ENCODE measurements at places on chromosomes 11 and 22.

GRCh38 chr11:33894398-33894746 is 2.5 kb upstream of the LMO2 start:
- DNase-seq, result no peak
- H3K27ac ChIP-seq, result peak overlapping the region; percentile 90
- H3K27me3 ChIP-seq, result peaks cover 81% of the 10 kb centered on the region
- H3K4me1 ChIP-seq, result peaks cover 22% of the 10 kb centered on the region
- peak overlapping the region; percentile 93 for H3K4me3 ChIP-seq
- no peaks in the 10 kb centered on the region for H3K36me3 ChIP-seq

DNA sequence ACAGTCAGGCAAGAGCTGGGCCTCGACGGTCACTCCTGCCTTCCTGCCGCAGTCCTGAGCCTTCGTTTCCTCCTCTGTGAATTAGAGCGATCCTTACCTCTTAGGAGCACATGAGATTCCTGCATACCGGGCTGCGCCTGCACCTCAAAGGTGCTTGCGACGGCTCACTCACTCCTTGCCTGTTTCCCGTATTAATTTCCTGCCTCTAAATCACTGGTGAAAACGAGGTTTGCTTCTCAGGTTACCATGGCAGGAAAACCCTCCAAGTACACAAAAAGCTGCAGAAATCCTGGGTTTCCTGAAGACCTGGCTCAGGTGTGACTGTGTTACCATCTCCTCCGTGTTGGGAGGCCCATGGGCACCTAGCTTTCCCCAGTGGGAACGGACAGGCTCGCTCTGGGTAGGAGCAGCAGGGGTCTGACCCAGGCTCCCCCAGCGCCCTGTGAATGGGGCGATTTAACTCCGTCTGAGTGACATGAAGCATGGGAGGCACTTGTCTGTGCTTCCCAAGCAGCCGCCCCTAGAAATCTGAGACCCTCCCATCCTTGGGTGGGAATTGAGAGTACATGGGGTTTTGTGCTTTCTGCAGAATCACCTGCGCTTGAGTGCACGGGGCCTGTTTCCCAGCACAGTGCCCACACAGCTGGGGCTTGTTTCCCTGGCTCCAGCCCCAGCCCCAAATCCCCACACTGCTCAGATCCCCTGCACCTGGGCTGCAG is 64.8 kb downstream of the PHF21B start:
- H3K36me3 ChIP-seq, result no peaks in the 10 kb centered on the region
- no peak for DNase-seq
- H3K27me3 ChIP-seq, result peaks cover 21% of the 10 kb centered on the region
- no peaks in the 10 kb centered on the region for H3K4me1 ChIP-seq
- H3K4me3 ChIP-seq, result no peak overlapping the region

DNA sequence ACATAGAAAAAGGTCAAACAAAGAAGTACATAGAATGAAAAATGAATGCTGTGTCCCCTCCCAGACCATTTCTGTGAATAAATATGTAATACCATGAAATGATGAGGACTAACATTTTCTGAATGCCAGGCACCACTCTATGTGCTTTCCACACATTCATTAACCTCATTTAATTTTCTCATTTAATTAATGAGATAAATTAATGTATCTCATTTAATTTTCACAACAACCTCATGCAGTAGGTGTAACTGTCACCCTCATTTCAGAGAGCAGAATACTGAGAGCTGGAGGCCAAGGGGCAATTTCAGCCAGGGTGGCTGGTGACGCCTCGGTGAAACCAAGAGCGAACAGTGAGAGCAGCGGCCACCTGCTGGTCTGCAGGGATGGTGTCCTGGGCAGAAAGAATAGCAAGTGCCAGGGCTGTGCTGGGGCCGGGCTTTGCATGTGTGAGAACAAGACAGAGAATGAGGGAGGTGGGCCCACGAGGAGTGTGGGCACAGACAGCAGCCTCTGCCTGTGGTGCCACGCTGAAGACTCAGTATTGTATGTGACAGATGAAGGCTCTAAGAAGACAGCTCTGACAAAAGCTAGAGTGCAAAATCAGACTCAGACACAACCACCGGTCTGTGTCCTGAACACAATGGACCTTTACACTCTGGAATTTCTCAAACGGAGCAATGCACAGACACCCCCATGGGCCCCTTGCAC is 1.8 kb upstream of the SERPIND1 start:
- H3K4me3 ChIP-seq, result no peak overlapping the region
- H3K27ac ChIP-seq, result no peak overlapping the region
- DNase-seq, result no peak
- H3K36me3 ChIP-seq, result no peaks in the 10 kb centered on the region
- H3K4me1 ChIP-seq, result peaks cover 11% of the 10 kb centered on the region

DNA sequence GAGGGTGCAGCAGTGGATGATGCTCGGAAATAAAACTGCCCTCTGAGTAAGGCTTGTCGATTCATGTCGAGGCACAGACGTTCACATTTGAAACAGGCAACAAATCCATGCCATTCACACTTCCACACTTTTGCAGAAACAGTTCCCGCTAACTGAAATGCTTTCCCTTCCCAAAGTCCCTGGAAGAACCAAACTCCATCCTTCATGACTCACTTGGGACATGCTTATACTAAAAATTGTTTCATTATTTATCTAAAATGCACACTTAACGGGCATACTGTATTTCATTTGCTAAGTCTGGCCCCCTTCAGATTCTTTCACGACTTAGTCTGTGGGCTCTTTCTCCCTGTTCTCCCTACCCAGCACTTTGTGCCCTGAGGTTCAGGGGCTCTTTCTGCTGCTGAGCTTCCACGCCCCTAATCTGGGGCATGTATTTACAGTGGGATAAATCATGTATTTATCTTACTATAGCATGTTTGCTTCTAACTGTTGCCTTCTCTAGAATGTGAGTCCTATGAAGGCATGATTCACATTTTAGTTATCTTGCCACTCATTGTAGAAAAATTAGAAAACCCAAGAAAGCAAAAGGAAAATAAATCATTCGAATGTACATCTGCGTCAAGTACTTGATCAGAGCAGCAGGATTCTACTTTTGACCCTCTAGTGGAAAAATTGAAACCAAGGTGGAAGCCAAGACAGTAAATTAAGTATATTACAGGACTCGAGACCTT is 12.5 kb downstream of the SCGB1A1 start:
- no peaks in the 10 kb centered on the region for H3K27me3 ChIP-seq
- no peak overlapping the region for H3K4me3 ChIP-seq
- no peak overlapping the region for H3K27ac ChIP-seq

DNA sequence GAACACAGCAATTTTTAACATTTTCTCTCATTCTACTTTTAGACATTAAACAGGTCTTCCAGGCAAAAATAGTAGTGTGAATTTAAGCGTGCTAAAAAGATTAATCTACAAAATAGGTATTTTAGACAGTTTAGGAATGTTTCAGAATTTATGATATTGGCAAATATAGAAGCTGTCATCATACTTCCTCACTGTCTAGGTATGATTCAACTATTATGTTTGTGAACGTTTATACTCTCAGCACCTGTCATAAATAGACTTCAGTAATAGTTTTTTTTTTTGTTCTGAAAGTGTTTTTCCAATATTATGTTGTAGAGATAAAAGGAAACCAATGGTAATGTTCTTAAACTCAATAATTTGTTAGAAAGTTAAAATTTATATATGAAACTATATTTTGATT is 103.0 kb downstream of the ARHGAP42 start:
- H3K4me3 ChIP-seq, result no peak overlapping the region
- no peak for DNase-seq
- no peaks in the 10 kb centered on the region for H3K4me1 ChIP-seq
- no peaks in the 10 kb centered on the region for H3K36me3 ChIP-seq
- no peaks in the 10 kb centered on the region for H3K27me3 ChIP-seq
- H3K27ac ChIP-seq, result no peak overlapping the region

- H3K4me3 ChIP-seq, result no peak overlapping the region
- no peak overlapping the region for H3K27ac ChIP-seq
- DNase-seq, result no peak
- no peaks in the 10 kb centered on the region for H3K36me3 ChIP-seq
- peaks cover 5% of the 10 kb centered on the region for H3K27me3 ChIP-seq
Measured at GRCh38 chr22:27594474-27595134, 207.0 kb downstream of the MN1 start.

- H3K27ac ChIP-seq, result peak overlapping the region; percentile 63
- H3K4me1 ChIP-seq, result peaks cover 2% of the 10 kb centered on the region
- no peaks in the 10 kb centered on the region for H3K27me3 ChIP-seq
- no peak for DNase-seq
- H3K36me3 ChIP-seq, result peaks cover 16% of the 10 kb centered on the region
Measured at GRCh38 chr11:10778217-10778970, 27.3 kb downstream of the CTR9 start.

- peaks cover 70% of the 10 kb centered on the region for H3K4me1 ChIP-seq
- no peak overlapping the region for H3K4me3 ChIP-seq
- peaks cover 3% of the 10 kb centered on the region for H3K27me3 ChIP-seq
- H3K36me3 ChIP-seq, result peaks cover under 1% of the 10 kb centered on the region
- no peak for DNase-seq
Measured at GRCh38 chr11:114082415-114082748, 22.9 kb downstream of the ZBTB16 start.

- H3K36me3 ChIP-seq, result no peaks in the 10 kb centered on the region
- peaks cover 3% of the 10 kb centered on the region for H3K27me3 ChIP-seq
- H3K4me3 ChIP-seq, result peak overlapping the region; percentile 66
- H3K4me1 ChIP-seq, result peaks cover 29% of the 10 kb centered on the region
Measured at GRCh38 chr22:32723643-32724042, 77.9 kb upstream of the TIMP3 start.

- peak overlapping the region; percentile 96 for H3K27ac ChIP-seq
- peaks cover 17% of the 10 kb centered on the region for H3K4me1 ChIP-seq
- DNase-seq, result peak; percentile 15
- no peaks in the 10 kb centered on the region for H3K27me3 ChIP-seq
- H3K4me3 ChIP-seq, result peak overlapping the region; percentile 36
Measured at GRCh38 chr11:13868710-13869397, 93.7 kb upstream of the SPON1 start.

DNA sequence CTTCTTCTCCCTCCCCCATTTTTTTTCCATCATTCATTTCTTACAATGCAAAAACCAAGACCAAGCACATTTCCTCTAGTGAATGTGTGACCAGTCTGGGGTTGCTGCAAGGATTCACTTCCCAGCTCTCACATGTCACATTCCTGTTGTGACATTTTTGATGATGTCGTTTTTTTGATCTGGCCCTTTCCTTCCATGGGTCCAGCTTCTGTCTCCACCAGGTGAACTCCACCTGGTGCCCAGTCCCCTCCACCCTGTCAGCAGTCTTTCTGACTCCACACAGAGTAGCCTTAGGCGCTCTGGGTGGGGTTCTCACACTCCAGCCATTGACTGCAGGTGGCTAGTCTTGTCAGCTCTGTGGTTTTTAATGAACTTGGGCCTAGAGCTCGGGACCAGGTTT is 15.6 kb downstream of the PANX1 start:
- no peak overlapping the region for H3K27ac ChIP-seq
- peaks cover 58% of the 10 kb centered on the region for H3K4me1 ChIP-seq
- H3K36me3 ChIP-seq, result peaks cover 4% of the 10 kb centered on the region
- H3K4me3 ChIP-seq, result no peak overlapping the region
- DNase-seq, result no peak

GRCh38 chr11:78270971-78271370 is 82.3 kb downstream of the USP35 start:
- H3K4me1 ChIP-seq, result peaks cover 3% of the 10 kb centered on the region
- H3K27ac ChIP-seq, result no peak overlapping the region
- no peak for DNase-seq
- no peak overlapping the region for H3K4me3 ChIP-seq
- peaks cover 4% of the 10 kb centered on the region for H3K36me3 ChIP-seq

DNA sequence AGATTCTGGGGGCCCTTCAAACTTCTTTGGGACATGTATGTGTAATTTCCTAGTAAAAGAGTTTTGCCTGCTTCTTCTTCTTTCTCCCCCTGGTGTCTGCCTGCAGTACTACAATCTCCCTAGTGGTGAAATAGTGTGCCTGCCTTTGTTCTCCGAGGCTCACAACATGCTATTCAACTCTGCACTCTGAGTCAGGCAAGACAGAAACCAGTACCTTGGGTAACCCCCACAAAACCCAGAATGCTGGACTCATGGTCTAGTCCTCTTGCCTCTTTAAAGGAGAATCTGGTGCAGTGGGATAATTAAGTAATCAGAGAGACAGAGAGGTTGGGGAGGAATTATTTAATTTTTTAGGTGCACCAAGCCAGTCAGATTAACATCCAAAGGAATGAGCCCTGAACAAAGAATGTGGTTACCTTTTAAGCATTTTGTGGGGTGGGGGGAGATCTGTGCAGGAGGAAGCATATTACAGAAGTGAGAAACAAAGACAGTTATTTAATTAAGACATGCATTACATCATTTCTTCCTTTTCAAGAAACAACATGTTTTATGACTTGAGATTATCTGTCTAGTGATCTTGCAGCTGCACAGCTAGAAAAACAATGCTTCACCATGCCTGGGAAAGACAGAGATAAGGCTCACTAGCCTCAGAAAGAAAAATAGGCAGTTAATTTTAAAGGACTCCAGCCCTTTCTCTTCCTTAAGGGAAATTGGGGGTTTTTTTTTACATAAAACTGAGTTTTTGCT is 11.0 kb upstream of the MS4A6A start:
- peak; percentile 9 for DNase-seq
- H3K27ac ChIP-seq, result no peak overlapping the region
- H3K36me3 ChIP-seq, result no peaks in the 10 kb centered on the region
- H3K4me1 ChIP-seq, result peaks cover 5% of the 10 kb centered on the region
- H3K27me3 ChIP-seq, result peaks cover 32% of the 10 kb centered on the region

- H3K27me3 ChIP-seq, result peaks cover 34% of the 10 kb centered on the region
- H3K27ac ChIP-seq, result no peak overlapping the region
- no peak overlapping the region for H3K4me3 ChIP-seq
Measured at GRCh38 chr11:36121054-36121453, 168.2 kb downstream of the COMMD9 start.

DNA sequence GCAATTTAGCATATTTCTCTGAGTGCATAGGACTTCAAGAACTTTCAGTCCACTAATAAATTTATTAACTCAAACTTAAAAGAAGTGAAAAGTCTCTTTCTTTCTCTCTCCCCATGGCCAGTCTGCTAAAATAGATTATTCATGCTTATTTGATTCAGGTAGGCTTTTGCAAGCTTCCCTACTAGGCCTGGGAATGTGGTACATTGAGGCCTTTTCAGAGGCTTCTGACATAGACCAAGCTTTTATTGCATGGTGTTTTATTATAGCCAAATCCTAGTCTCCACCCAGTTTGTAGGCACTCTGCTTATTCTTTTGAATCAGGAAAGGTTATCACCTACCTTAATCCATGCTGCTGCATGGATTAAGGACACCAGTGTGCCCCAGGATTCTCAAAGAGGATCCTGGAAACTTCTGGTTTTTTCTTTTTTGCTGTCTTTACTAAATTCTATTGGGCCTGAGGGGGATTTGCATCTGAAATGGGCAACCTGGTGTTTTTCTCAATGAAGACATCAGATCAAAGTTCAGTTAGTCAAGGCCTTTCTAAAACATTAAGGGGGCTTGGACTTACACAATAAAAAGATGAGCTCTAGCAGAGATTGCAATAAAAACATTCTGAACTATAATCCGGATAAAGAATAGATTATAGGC is 92.2 kb downstream of the ELP4 start:
- H3K4me3 ChIP-seq, result no peak overlapping the region
- no peaks in the 10 kb centered on the region for H3K27me3 ChIP-seq
- H3K36me3 ChIP-seq, result no peaks in the 10 kb centered on the region
- no peak for DNase-seq
- H3K27ac ChIP-seq, result no peak overlapping the region

- H3K4me1 ChIP-seq, result peaks cover 3% of the 10 kb centered on the region
- no peaks in the 10 kb centered on the region for H3K36me3 ChIP-seq
- H3K27me3 ChIP-seq, result no peaks in the 10 kb centered on the region
- H3K27ac ChIP-seq, result no peak overlapping the region
- no peak for DNase-seq
Measured at GRCh38 chr11:9357041-9357440, 27.4 kb upstream of the IPO7 start.
